HFFc6 (cell line): ENCODE measurements at places on chromosomes 2 and 18. TPM values are rescaled to one million over a fixed set of nuclear protein-coding genes. Genes with fewer than 3 reads are reported as not detected.

LRRC30 gene
- total RNA-seq: not detected in 3 replicates

BMP10 gene
- total RNA-seq: not detected in 3 replicates

RNMT gene
- 30.3 and 32.1 TPM in 2 replicates for total RNA-seq

DNA sequence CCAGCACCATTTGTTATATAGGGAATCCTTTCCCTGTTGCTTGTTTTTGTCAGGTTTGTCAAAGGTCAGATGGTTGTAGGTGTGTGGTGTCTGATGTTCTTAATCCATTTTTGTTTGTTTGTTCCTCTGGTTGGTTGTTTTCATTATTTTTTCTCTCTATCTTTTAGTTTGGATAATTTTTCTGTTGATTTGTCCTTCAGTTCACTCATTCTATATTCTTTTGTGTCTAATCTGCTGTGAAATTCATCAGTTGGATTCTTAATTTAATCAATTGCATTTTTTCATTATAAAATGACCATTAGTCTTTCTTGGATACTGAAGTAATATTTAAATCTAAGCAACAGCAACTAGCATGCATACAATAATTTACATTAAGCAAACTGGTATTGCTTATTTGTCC is 206.7 kb upstream of the TRIB2 start:
- no peak for DNase-seq

DNA sequence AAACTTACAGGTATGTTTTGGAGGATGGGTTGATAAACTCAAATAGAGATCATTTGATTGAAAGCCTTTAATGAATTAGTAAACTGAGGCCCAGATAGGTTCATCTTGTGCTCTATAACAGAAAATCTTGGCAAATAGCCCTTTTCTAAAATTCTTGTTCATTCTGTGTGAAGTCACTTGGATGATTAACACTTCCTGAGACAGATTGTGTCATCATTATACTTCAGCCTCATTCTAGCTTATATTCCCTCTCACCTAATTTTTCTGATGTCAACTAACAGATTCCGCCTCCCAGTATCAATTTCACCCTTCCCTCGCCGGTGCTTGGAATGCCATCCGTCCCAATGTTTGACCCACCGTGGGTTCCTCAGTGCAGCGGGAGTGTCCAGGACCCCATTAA is 84.2 kb upstream of the RPE start:
- no peak for DNase-seq

- no peak for DNase-seq
Observed at GRCh38 chr2:8827729-8828128, 9.7 kb downstream of the KIDINS220 start.

DNA sequence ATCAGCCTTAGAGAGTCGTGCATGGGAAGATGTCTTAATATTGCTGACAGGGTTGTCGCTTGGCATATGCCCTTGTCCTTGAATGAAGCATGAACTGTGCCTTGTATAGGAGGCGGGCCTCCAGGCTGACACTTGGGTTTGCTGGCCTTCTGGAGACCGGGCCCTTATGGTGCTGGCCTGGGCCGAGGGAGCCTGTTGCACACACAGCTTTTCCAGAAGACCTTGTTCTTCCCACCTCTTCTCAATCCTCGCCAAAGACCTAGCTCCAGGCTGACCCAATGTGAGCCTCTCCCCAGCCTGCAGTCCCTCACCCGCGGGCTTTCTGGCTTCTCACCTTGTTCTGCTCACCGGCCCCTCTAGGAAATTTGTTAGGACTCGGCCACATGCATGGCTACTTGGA is 199.1 kb downstream of the FAM210A start:
- DNase-seq: no peak

- peak; percentile 98 for DNase-seq
Observed at GRCh38 chr2:214069254-214069653, 341.6 kb upstream of the VWC2L start.

DNA sequence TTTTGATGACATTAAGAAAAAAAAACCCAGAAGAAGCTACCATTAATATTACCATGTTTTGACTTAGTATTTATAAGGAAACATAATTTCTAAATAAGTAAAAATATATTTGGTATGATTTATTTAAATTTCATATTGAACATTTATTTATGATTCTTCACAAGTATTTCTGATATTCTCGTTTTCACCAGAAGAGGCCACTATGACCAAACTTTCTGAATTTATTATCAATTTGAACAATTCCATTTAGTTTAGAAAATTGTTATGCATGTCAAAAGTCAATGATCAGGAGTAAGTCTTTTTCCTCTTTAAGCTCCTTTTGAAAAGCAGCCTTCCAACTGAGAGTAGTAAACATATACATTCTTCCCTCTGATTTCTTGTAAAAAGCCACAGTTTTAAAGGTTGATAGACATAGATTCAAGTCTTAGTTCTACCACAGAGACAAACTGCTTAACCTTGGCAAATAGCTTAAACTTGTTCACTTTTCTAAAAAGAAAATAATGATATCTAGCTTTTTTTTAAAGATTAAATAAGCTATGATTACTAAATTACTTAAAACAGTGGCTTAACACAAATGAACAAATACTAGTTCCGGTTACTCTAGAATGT is 329.9 kb downstream of the TRIB2 start:
- DNase-seq: peak; percentile 8

DNA sequence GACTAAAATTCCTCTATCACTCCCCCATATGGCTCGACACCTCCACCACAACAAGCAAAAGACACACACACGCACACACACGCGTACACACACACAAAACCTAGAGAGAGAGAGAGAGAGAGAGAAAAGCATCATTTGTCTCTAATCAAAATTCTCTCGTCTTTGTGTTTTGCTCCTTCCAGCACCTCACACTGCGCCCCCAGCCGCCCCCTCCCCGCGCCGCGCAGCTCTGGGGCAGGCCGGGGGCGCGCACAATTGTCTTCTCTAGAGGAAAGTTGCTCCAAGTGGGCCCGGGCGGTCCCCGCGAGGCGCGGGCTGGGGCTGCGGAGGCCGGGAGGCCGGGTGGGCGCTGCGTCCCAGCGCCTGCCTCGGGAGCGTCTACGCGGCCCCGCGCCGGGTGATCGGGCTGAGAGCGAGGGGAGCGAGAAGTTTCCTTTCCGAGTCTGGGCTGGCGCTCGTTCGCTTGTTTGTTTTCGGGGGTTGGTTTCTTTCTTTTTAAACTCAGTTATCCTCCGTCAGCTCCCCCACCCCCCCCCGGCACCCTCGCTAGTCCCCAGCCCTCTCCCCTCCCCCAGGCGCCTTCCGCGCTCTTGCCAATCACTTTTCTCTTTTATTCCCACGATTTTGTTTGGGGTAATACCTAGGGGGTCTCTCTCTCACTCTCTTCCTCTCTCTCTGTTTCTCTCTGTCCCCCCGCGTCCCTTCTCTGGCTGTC is 4.1 kb downstream of the ZEB2 start:
- DNase-seq: no peak

DNA sequence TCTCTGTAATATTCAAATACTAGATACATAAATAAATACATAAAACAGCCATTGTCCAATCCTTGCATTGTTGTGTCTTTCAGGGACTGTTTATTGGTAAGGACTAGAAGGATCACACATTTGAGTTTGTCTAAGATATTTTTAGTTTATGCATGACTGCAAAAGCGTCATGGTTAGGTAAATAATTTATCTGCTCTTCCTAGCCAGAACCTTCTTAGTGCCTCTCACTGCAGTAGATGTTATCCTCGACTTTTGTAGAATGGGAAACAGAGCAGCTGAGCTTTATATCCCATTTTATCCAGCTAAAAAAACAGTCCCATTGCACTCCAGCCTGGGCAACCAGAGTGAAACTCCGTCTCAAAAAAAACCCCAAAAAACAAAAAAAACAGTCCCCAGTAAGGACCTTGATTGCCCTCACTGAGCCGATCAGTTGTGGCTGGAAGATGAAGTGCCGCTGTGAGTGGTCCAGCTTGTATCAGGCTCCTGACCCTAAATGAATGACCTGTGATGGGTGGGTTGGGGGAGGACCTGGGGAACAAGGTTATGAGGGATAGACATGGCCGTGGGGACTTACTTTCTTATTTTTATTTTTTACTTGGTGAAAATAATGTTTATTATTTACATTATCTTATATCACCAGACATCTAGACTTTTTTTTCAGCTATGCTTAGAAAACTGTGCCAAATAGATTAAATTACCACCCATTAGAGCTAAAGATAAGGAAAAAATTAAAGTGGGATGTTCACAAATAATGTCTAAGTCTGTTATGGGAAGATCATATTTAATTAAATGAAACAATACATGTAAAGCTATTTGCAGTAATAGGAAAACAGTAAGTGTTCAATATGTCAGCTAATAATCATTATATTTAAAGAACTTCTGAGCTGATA is 10.9 kb upstream of the ADAM23 start:
- no peak for DNase-seq
